Smooth muscle cell of the pulmonary artery (primary cell): ENCODE measurements at places on chromosomes 2 and 18. TPM values are rescaled to one million over a fixed set of nuclear protein-coding genes. Genes with fewer than 3 reads are reported as not detected.

The LDLRAD4 gene
- 0.39 and 1.8 TPM in 2 replicates for total RNA-seq

The CRYGA gene
- not detected in 2 replicates for total RNA-seq

The SP9 gene
- total RNA-seq = not detected in 2 replicates

The SNTG2 gene
- total RNA-seq = 0.07 and 0.26 TPM in 2 replicates

The ICA1L gene
- 3.1 and 3.7 TPM in 2 replicates for total RNA-seq

The FBXO36 gene
- total RNA-seq = 1.8 and 2.9 TPM in 2 replicates

The CCL20 gene
- 0.13 TPM in 1 of 2 replicates, not detected in the other for total RNA-seq

The AQP12A gene
- total RNA-seq = not detected in 2 replicates

The EFEMP1 gene
- total RNA-seq = 3,446 and 3,873 TPM in 2 replicates

The COL4A4 gene
- total RNA-seq = 5.3 and 7.7 TPM in 2 replicates

The NOTO gene
- not detected in 2 replicates for total RNA-seq

The IL18R1 gene
- total RNA-seq = 2.3 and 8.3 TPM in 2 replicates

The RAB6D gene
- not detected in 2 replicates for total RNA-seq

The VIT gene
- 2.0 and 8.9 TPM in 2 replicates for total RNA-seq

The ASAP2 gene
- total RNA-seq = 63.4 and 72.9 TPM in 2 replicates

The COL4A3 gene
- total RNA-seq = 2.6 and 3.5 TPM in 2 replicates

The EVX2 gene
- not detected in 2 replicates for total RNA-seq

The BOLL gene
- not detected in 2 replicates for total RNA-seq

The TRIM54 gene
- 0.10 TPM in 1 of 2 replicates, not detected in the other for total RNA-seq

The CIB4 gene
- not detected in 2 replicates for total RNA-seq

The GPAT2 gene
- 30.6 and 32.3 TPM in 2 replicates for total RNA-seq

The FBXO11 gene
- 88.4 and 114 TPM in 2 replicates for total RNA-seq

The ANKRD62 gene
- not detected in 2 replicates for total RNA-seq

The LOXL3 gene
- total RNA-seq = 110 and 319 TPM in 2 replicates

The SS18 gene
- 113 and 124 TPM in 2 replicates for total RNA-seq

The GATA6 gene
- total RNA-seq = 40.3 and 57.2 TPM in 2 replicates

The KLHL14 gene
- total RNA-seq = not detected in 2 replicates

The CXCR2 gene
- not detected in 2 replicates for total RNA-seq

The FBXO15 gene
- 0.65 and 0.73 TPM in 2 replicates for total RNA-seq

The MYCN gene
- 0.07 TPM in 1 of 2 replicates, not detected in the other for total RNA-seq

The POTEI gene
- not detected in 2 replicates for total RNA-seq

The SERPINB12 gene
- total RNA-seq = not detected in 2 replicates

The CENPO gene
- total RNA-seq = 9.9 and 12.1 TPM in 2 replicates

The SCN2A gene
- 1.8 and 2.7 TPM in 2 replicates for total RNA-seq

The GPR39 gene
- total RNA-seq = 3.3 and 6.4 TPM in 2 replicates

The ASB18 gene
- not detected in 2 replicates for total RNA-seq

The INHBB gene
- 0.03 and 0.52 TPM in 2 replicates for total RNA-seq

The SDC1 gene
- total RNA-seq = 3.1 and 44.3 TPM in 2 replicates

The SAG gene
- total RNA-seq = not detected in 2 replicates

The AMER3 gene
- total RNA-seq = not detected in 2 replicates

The STARD6 gene
- not detected in 2 replicates for total RNA-seq

The DAW1 gene
- 2.0 and 2.5 TPM in 2 replicates for total RNA-seq

The CREG2 gene
- total RNA-seq = 0.65 and 2.4 TPM in 2 replicates

The CRYBA2 gene
- total RNA-seq = not detected in 2 replicates

The TRAPPC8 gene
- 55.4 and 68.0 TPM in 2 replicates for total RNA-seq

The CD302 gene
- total RNA-seq = 5.2 and 11.1 TPM in 2 replicates

The GPR45 gene
- not detected in 2 replicates for total RNA-seq

The CNRIP1 gene
- total RNA-seq = 20.5 and 21.6 TPM in 2 replicates

The LINC00305 gene
- not detected in 2 replicates for total RNA-seq

The CCDC74B gene
- total RNA-seq = 5.0 TPM in 2 replicates

The ZBTB7C gene
- 0.46 TPM in 1 of 2 replicates, not detected in the other for total RNA-seq
